ENCODE measurements at places on chromosomes 11 and 22.

GRCh38 chr11:23570828-23571227 is 710.6 kb upstream of the CCDC179 start:
- no peak for DNase-seq

- peak; percentile 3 for DNase-seq
These were observed 807.6 kb downstream of the BRD1 start for GRCh38 chr22:49019737-49020713.

DNA sequence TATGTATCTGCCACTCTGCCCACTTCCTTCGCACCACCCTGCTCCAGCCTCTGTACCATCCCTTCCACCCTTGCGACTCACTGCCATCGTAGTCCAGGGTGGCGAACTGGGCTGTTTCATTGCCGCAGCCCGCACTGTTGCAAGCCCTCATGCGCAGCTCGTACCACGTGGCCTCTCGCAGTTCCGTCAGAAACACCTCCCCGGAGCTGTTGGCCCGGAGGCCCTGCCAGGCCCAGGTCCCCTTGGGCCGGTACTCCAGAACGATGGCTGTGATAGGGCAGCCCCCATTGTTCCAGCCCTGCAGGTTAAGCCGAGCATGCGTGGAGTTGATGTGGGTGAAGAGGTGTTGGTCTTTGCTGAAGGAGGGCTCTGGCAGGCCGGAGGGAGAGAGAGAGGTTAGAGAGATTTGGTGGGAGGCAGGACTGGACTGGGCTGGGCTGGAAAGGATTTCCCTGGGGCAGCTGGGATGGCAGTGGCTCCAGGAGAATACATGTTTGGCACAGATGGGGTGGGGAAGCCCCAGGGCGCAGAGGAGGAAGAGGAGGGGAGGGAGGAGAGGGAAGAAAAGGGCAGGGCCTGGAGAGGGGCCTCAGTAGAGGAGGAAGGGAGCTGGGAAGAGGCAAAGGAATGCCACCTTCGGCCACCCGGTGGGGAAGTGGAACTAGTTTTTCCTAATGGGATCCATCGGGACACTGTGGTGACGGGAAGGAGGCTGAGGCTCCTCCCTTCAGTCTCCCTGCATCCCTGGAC is 109.6 kb downstream of the CEP164 start:
- DNase-seq = no peak

DNA sequence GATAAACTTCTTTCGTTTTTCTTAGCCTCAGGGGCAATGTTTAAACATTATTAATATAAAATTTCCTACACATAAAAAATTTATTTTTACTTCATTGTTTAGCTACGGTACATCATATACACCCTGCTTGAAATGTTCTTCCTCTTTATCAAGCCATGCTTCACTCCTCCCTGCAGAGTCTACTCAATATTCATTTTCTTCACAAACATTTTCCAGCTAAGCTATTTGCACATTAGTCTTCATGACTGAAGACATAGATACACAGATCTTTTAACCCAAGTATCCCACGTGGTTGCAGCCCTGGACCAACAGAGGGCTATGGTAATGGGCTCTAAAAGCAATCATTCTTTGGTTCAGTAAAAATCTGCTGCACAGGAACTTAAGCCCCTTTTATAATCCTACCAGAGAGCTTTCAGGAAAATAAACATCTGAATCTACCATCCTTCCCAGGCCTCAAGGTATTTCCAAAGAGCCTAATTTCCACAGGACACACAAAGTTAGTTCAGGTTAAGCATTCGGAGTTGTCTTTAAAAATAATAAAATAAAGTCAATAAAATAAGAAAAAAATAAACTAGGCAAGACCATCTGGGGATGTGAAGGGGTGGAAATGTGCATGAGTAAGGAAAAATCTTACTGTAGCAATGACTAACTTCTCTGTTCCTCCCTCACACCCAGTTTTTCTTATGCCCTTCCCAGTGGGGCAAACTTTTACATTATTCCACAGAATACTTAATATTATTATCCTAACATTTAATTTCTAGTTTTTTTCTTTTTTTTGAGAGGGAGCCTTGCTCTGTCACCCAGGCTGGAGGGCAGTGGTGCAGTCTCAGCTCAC is 21.6 kb upstream of the OR6X1 start:
- DNase-seq = no peak

DNA sequence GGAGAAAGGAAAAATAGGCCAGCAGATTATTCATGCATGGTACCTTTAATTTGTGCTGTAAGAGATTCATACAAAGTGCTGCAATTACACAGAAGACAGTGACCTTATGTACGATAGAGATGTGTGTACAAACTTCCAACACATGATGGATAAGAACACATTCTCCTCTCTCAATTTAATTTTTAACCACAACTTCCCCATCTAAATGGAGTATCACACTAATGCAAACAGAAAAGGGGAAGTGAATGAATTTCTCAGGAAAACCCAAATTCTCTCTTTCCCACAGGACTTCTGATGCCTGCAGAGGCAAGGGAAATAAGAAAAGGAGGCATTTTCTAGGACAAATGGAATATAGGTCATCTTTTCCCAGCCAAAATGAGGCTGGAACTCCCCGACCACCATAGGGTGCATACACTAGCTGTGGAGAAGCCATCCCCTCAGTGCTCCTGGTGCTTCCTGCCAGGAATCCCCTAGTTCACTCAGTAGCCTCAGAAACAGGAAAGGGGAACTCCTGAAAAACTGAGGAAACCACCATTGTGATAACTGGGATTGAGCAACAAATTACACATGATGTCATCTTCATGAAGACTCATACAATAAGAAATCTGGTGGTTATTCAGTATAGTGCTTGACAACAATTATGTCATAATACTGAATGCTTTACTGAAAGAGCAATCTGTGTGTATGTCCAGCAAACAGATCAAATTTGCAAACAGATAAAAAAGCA is 22.4 kb downstream of the MMP10 start:
- DNase-seq = no peak

DNA sequence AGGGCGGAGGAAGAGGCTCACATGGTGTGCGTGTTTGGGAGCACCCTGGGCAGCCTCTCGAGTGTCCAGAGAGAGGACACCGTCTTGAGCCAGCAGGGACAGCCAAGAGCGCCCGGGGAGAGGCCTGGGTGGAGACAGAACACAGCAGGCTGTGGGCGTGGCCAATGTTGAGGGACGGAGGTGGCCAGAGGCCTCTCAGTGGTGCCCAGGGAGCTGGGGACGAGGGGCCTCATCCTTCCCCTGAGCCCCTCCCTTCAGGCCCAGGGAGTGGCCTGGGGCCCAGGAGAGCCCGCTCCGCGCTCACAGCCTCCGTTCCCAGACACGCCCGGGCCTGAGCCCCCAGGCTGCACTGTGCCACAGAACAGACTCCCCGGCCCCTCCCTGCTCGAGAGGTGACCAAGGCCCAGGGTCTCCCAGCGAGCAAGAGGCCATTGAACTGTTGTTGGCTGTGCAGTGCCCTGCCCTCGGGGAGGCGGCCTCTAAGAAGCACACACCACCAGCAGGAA is 48.4 kb downstream of the CDKN1C start:
- no peak for DNase-seq

GRCh38 chr22:44361391-44362126 is 48.8 kb upstream of the SHISAL1 start:
- no peak for DNase-seq

GRCh38 chr11:46390331-46391171 is 1.0 kb downstream of the CHRM4 start:
- DNase-seq = no peak

GRCh38 chr11:111176603-111177002 is 68.9 kb upstream of the POU2AF2 start:
- DNase-seq = no peak

- DNase-seq = no peak
These were observed 98.6 kb downstream of the MUC15 start for GRCh38 chr11:26473216-26474194.

GRCh38 chr11:18748766-18749365 is 22.9 kb upstream of the IGSF22 start:
- DNase-seq = no peak

- DNase-seq = no peak
These were observed 103.3 kb upstream of the NNMT start for GRCh38 chr11:114192841-114193389.

DNA sequence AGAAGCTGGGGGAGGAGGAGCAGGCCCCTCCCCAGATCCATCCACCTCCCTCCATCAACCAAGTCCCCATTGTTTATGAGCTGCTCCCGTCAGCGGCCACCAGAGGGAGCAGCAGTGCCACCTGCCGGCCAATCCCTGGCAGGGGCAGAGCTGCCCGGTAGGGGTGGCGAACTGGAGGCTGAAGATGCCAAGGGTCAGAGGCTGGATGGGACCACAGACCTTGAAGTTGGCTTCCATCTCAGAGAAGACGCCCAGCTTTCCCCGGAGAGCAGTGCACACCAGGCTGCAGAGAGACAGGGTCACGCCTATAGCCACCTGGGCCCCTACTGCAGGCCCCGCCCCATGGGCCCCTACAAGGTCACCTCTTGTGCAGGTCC is 3.6 kb downstream of the FIBP start:
- DNase-seq = no peak

DNA sequence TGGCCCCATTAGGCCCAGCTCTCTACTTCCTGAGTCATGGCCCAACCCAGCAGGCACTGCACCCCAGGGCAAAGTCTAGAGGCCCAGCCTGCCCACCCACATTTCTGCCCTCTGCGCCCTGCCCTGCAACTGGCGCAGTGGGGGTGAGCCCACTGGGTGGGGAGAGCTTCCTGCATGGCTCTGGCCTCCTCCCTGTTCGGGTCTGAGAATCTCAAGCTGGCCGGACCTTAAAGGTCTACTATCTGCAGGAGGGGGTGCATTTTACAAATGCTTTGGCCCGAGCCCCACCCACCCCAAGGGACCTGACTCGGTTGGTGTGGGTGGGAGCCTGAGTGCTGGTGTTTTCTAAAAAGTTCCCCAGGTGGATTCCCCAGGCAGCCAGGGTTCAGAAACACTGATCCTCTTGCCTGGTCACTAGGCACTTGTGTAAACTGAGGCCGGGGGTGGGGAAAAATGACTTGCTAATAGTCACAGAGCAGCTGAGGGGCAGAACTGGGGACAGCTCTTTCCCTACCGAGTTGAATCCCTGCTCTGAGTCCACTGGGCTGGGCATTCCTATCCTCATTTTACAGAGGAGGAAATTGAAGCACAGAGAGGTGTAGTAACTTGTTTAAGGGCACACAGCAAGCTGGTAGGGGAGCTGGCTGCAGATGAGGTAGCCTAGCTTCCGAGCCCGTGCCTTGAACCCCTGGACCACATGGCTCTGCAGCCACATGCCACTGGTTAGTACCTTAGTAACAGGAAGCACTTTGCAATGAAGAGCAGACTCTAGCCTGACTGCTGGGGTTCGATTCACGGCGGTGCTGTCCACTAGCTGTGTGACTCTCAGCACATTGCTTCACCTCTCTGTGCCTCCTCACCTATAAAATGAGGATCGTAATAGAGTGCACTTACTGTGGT is 36.3 kb downstream of the CD82 start:
- no peak for DNase-seq

GRCh38 chr11:123939317-123939716 is at the start of gene OR4D5:
Gene OR4D5 (plus strand): TSS chr11:123939617. CDS start chr11:123939617, 0 bp downstream.
- no peak for DNase-seq

GRCh38 chr11:66593650-66594049 is 665 bp downstream of the CCS start:
- DNase-seq = no peak

DNA sequence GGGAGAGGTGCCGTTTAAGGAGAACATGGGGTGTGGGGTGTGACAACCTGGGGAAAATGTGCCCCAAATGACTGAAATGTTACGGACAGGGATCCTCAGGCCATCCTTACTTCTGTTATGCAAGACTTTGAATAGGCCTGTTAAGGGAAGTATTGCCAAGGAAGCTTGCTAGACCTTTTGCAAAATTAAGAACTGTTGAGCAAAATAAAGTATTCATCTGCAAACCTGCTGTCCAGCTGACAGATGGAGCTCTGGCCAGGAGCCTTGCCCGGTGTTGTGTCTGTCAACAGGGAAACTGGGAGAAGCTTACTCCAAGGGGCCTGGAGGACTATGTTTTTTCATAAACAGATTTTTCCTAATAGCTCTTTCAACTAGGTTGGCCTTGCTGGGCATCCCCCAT is 48.0 kb downstream of the FAT3 start:
- no peak for DNase-seq

- no peak for DNase-seq
These were observed 116.3 kb upstream of the APOA1 start for GRCh38 chr11:116953530-116954285.

GRCh38 chr11:128689948-128690664 is 3.8 kb upstream of the FLI1 start:
- DNase-seq = no peak

DNA sequence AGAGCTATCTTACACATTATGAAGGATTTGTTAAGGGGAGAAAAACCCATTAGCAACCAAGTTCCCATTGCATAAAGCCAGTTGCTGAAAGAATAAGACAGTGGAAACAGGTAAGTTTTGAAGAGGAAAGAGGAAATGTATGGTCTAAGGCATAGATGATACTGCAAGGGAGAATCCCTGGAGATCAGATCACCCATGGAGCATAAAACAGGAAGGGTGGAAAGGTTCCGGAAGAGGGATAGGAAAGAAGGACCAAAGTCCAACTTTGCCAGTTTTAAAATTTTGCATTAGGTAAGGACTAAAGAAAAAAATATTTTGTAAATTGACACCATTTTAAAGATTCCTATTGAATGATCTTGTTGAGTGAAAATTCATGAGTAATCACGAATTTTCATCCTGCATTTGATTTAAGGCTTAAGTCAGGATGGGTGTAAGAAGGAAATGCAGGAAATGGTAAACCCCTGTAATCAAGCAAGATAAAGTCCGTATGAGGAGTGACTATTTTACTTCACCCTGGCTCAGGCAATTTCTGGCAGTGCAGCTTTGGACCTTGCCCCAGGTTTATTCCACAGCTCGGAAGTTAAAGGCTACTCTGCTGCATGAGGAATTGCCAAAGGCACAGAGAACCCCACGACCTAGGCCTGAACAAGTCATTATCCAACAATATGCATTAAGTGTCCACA is 70.9 kb downstream of the CCDC34 start:
- DNase-seq = no peak

GRCh38 chr11:575313-575995 is 816 bp upstream of the PHRF1 start:
- no peak for DNase-seq

GRCh38 chr11:47184711-47185304 is 1.4 kb downstream of the PACSIN3 start:
- DNase-seq = no peak

DNA sequence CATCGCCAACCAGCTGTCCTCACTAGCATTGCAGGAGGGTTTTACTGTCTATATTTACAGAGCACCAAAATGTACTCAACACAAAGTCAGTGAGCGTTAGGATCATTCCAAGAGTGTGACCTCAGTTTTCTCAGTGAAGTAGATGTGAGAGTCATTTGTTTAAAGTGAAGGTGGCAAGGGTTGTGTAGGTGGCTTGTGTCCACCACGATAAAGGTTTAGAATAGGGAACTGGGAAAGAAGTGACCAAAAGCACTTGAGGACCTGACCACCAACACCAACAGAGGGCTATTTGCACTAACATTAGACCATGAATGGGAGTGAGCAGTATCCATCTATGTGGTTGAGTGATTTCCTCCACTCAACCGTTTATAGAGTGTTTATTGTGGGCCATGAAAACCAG is 152.5 kb upstream of the POU2AF2 start:
- no peak for DNase-seq
